ENCODE measurements at places on chromosomes 2 and 18. TPM values are rescaled to one million over a fixed set of nuclear protein-coding genes. Genes with fewer than 3 reads are reported as not detected.

Gene RAPH1
- 6.8 TPM for total RNA-seq

Gene CPO
- not detected for total RNA-seq

Gene DOK1
- 4.1 TPM for total RNA-seq

Gene C1QL2
- 0.29 TPM for total RNA-seq

Gene OSGEPL1
- 3.7 TPM for total RNA-seq

Gene DTNB
- 9.3 TPM for total RNA-seq

Gene TRMT61B
- 14.8 TPM for total RNA-seq

Gene ZAP70
- not detected for total RNA-seq

Gene CACNB4
- total RNA-seq, result 0.15 TPM

Gene FKBP7
- 9.7 TPM for total RNA-seq

Gene VWA3B
- not detected for total RNA-seq

Gene DYTN
- total RNA-seq, result not detected

Gene NAT8
- total RNA-seq, result not detected

Gene SGPP2
- 0.55 TPM for total RNA-seq

Gene KCNF1
- total RNA-seq, result 44.6 TPM

Gene ATG9A
- 45.4 TPM for total RNA-seq

Gene ABCG8
- not detected for total RNA-seq
